H1 (cell line): ENCODE measurements at places on chromosomes 11 and 22.

- H3K36me3 ChIP-seq, result no peaks in the 10 kb centered on the region
- H3K4me3 ChIP-seq, result no peak overlapping the region
- no peak overlapping the region for H3K27ac ChIP-seq
- no peak for DNase-seq
- no peaks in the 10 kb centered on the region for H3K27me3 ChIP-seq
These were observed 44.7 kb upstream of the TMEM45B start for GRCh38 chr11:129770993-129771392.

DNA sequence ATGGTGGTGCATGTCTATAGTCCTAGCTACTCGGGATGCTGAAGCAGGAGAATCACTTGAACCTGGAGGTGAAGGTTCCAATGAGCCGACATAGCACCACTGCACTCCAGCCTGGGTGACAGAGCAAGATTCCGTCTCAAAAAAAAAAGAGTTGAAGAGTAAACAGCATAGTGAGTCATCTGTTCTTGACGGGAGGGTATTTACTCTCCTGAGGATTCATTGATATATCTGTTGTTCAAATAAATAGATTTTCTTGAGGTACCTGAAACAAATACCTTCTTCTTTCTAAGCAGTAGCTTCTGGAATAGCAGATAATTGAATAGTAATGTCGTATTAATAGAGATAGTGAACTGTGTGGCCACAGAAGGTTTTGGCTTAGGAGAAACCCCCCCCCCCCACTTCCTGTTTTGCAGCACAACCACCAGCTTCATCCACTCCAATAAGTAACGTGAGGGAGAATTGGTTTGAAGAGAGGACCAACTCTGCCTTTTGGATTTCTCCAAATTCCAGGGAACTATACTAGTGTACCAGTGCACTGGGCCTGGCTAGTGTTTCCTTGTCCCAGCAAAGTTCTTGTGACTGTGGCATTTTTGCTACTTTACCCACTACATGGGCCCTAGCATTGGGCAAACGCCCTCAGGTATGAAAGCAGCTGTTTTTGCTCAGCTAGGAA, 90.0 kb downstream of the PRMT3 start:
- DNase-seq, result no peak
- peaks cover 6% of the 10 kb centered on the region for H3K4me1 ChIP-seq
- no peaks in the 10 kb centered on the region for H3K36me3 ChIP-seq
- H3K27me3 ChIP-seq, result no peaks in the 10 kb centered on the region

- H3K4me1 ChIP-seq, result peaks cover 7% of the 10 kb centered on the region
- no peak for DNase-seq
- H3K27ac ChIP-seq, result no peak overlapping the region
- peak overlapping the region; percentile 95 for H3K4me3 ChIP-seq
- H3K36me3 ChIP-seq, result peaks cover 11% of the 10 kb centered on the region
These were observed 1.2 kb downstream of the GUCD1 start for GRCh38 chr22:24553597-24554312.

- H3K27me3 ChIP-seq, result no peaks in the 10 kb centered on the region
- no peak for DNase-seq
- H3K4me1 ChIP-seq, result no peaks in the 10 kb centered on the region
- no peak overlapping the region for H3K4me3 ChIP-seq
- H3K27ac ChIP-seq, result no peak overlapping the region
- H3K36me3 ChIP-seq, result peaks cover 7% of the 10 kb centered on the region
These were observed 91.5 kb downstream of the PHF21B start for GRCh38 chr22:44918166-44918924.

- H3K4me1 ChIP-seq, result no peaks in the 10 kb centered on the region
- H3K36me3 ChIP-seq, result no peaks in the 10 kb centered on the region
- no peak overlapping the region for H3K27ac ChIP-seq
- no peak overlapping the region for H3K4me3 ChIP-seq
- no peak for DNase-seq
These were observed 69.0 kb upstream of the ZBED5 start for GRCh38 chr11:10926801-10927211.

GRCh38 chr11:4830346-4830745, 9.2 kb downstream of the OR51F2 start:
- no peak overlapping the region for H3K4me3 ChIP-seq
- H3K36me3 ChIP-seq, result no peaks in the 10 kb centered on the region
- no peak for DNase-seq
- H3K27me3 ChIP-seq, result no peaks in the 10 kb centered on the region
- no peak overlapping the region for H3K27ac ChIP-seq
- peaks cover 2% of the 10 kb centered on the region for H3K4me1 ChIP-seq

DNA sequence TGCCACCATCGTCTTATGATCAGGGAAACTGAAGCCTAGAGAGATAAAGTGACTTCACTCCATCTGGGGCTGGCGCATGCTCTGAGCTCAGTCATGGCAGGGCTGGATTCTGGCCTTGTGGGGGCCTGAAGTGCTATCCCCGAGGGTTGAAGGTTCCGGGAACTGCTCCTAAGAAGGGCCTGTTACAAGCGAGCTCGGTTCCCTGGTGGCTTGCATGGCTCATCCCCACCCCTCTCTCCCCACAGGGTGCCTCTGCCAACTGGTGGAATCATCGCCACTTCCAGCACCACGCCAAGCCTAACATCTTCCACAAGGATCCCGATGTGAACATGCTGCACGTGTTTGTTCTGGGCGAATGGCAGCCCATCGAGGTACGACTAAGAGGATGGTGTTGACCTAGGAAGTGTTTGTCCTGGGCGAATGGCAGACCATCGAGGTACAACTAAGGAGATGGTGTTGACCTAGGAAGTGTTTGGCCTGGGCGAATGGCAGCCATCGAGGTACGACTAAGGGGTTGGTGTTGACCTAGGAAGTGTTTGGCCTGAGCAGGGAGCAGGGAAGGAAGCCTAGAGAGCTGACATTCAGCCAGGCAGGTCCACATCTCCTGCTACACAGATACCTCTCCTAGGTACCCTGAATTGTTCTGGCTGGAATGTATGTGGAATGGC, 19.9 kb downstream of the FADS2 start:
- H3K27me3 ChIP-seq, result no peaks in the 10 kb centered on the region
- peaks cover 89% of the 10 kb centered on the region for H3K36me3 ChIP-seq
- no peak overlapping the region for H3K27ac ChIP-seq
- no peak overlapping the region for H3K4me3 ChIP-seq
- no peak for DNase-seq
- H3K4me1 ChIP-seq, result no peaks in the 10 kb centered on the region; the same call in 1 of the 2 replicates
